ENCODE measurements at places on chromosomes 5 and 9. TPM values are rescaled to one million over a fixed set of nuclear protein-coding genes. Genes with fewer than 3 reads are reported as not detected.

PCDHA9 gene
- total RNA-seq, result under 0.01 TPM

PDGFRB gene
- 108 TPM for total RNA-seq

GRCh38 chr5:71907608-71908145 is 188.6 kb downstream of the CARTPT start:
- no peak for DNase-seq

DNA sequence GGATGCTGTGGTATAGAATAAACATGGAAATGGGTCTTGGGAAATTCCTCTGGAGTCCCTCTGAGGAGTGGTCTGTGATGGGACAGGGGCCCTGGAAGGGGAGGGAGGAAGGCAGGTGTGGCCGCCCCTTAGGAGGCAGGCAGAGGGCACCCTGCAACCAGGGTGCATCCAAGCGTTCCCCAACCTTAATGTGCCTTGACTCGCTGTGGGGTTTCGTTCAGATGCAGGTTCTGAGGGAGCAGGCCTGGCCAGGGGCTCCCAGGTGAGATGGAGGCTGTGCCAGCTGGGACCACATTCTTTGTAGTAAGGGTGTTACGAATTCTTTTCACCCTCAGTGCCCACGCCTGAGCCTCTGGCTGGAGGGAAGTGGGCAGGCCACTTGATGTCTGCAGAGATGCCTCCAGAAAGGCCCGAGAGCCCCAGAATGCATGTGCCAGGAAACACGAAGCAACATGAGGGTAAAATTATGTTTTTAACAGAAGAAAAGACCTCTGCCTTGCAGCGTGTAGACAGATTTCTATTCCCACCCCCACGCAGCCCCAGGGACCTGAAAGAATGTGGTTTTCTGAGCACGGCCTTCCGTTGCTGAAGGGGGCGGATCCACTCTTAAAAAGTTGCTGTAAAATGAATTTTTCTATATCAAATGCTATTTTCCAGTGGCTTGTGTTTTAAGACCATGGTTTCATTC is 150.4 kb upstream of the IER5L start:
- no peak for DNase-seq

- DNase-seq, result no peak
Measured at GRCh38 chr5:180862645-180863044, 1.6 kb upstream of the ZFP62 start.
